ENCODE measurements at places on chromosomes 13 and 19.

DNA sequence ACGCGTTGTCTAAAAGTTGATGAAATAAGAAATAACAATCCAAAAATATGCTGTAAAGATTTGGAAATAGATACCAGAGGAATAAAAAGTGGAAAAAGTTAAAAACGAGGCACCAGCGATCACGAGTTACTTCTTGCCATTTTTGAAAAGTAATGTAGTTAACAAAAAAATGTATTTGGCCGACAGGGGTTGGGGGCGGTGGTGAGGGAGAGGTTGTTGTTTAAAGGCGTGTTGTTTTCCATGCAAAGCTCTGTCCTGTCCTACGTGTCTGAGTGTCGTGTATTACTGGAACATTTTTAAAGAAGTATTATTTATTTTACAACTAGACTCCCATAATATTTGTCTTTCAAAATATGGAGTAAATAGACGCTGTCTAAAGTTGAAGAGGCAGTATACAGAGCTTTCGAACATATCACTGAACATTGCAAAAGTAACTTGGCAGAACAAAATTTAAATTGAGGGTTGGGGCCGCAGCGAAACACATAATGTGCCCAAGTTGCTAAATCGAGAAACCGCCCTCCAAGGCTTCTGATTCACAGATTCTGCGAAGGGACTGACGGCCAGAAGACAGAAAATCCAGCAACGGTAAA lies 823 bp downstream of the FBXO17 start:
- no peak for DNase-seq

DNA sequence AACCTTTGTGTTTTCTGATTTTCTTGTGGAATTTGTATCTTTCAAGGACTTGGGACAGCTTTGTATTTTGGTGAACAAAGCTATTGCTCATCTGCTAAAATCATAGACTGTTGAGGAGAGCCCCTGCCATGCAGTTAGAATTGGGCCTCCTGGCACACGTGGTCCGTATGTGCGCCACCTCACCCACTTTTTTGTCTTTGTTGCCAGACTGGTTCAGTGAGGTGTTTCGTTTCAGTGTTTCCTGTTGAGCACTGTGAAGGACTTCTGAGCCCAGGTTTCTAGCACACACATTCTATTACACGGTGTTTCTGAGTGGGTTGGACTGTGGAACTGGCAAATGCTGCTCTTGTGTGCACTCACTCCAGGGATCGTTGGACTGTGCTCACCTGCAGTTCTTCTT lies 37.6 kb upstream of the RNF113B start:
- no peak for DNase-seq

DNA sequence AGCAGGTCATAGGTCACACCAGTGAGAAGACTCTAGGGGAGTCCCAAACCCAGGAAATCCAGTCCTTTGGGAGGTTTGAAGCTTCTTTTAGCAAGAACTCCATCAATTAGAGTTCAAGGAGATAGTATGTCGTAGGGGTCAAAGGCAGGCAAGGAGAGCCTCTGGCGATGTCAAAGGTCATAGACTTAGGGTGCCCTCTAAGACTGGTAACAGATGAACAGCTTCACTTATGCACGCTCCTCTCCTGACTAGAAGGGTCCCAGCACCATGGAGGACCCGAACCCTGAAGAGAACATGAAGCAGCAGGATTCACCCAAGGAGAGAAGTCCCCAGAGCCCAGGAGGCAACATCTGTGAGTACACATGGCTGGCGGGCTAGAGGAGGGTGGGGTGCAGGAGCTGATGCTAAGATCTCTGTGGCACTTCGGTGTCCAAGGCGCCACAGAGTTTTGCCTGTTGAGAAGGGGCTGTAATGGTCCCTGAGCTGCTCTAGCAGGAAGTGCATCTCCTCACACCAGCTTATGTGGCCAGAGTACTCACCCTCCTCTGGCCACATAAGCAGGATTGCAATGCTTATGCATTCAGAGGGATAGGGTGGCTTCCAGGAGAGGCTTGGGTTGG lies 557 bp downstream of the ZNF576 start:
- DNase-seq, result no peak

GRCh38 chr13:80469853-80470381 lies 129.0 kb upstream of the SPRY2 start:
- DNase-seq, result no peak

DNA sequence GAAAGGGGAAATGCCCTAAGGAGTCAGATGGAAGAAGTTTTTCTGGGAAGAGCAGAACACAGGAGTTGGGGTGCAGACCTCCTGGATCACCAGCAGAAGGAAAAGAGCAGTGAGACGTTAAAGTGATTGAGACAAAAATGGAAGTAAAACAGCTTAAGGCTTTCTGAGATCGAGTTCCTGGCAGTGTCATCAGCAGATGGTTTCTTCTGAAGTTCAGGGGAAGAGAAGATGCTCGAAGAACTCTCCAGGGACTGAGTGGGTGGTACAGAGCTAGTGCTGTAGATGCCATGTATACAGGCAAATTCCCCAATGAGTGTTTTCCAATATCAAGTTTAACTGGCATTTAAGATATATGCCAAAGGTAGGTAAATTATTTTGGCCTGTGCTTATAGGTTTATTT lies 272.2 kb upstream of the KLF12 start:
- DNase-seq, result no peak

DNA sequence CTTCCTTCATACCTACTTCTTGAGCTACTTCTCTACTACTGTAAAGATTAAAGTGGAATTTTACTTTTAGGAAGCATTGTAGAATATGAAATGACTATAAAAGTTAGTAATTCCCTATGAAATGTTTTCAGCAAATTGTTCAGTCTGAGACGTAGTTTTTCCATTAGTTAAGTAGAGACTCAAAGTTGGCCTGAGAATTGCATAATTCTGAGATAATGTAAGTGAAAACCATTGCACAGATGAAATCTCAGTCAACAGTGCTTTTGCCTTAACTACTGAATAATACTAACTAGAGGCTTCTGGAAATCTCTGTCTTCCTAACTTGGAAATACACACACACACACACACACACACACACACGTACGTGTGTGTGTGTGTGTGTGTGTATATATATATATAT lies 125.9 kb downstream of the FGF14 start:
- DNase-seq, result no peak

Data from retina (tissue), 1 donor.